Urinary bladder (tissue), 4 donors: ENCODE measurements at places on chromosomes 11 and 22. TPM values are rescaled to one million over a fixed set of nuclear protein-coding genes. Genes with fewer than 3 reads are reported as not detected.

The HTATIP2 gene
- polyA plus RNA-seq = 58.1 TPM

- no peak for DNase-seq
Observed at GRCh38 chr22:50258361-50259292, 2.9 kb downstream of the MAPK12 start.

The PLAAT3 gene
- polyA plus RNA-seq = 61.2 TPM

The FXYD2 gene
- 1.9 TPM for polyA plus RNA-seq

The CDCA5 gene
- polyA plus RNA-seq = 1.2 TPM

DNA sequence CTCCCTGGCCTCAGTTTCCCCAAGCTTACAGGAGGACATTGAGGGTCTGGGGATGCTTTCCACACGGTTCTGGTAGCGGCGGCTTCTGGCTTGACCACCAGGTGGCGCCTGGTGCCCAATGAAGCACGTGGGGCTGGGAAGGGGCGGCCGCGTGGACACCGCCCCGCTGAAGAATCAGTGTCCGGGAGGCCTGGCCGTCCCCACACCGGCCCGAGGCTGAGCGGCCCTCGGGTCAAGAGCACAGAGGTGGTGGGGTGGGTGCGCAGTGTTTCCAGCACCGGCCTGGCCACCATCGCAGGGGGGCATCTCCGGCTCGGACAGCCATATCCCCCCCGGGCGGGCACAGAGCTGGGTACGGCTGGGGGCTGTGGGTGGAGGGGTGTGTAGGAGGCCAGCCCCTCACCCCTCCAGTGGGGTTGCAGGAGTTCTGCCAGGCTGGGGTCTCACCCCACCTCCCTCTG lies 27.8 kb upstream of the PPARA start:
- DNase-seq = no peak

- DNase-seq = no peak
Observed at GRCh38 chr11:1389932-1390568, at the start of gene BRSK2. TSS of gene BRSK2 (plus strand) at chr11:1389934. CDS start at chr11:1390285, 351 bp downstream.

DNA sequence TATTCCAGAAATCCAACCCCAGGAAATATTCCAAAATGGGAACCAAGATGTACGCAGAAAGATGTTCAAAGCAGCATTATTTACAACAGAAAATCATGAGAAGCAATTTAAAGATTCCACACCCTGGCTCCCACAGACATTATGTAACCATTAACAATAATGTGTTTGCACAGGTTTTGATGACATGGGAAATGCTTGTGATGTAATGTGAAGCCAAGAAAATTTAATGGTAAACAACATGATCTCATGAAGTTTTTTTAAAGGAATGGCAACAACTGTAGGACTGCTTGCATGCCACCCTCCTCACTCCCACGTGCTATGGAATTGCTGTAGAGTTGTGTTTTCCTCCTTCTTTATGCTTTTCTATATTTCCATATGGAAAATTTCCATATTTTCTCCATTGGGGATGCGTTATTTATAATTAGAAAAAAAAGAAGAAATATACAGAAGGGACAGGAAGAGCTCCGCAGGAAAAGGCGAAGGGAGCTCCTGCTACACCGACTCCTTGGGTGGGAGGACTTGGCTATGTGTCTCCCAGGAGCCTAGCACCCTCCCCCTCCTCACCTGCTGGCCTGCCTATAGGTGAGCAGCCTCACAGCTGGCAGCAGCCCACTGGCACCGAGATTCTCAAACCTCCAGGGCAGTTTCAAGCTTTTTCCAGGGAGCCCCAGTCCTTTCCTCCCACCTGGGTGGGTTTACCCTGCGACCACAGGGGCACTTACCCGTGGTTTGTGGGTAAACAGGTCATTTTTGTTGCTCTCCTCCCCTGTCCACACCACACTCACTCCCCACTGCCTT lies 20.9 kb downstream of the LRFN4 start:
- DNase-seq = no peak

GRCh38 chr22:27019827-27020226 lies 362.4 kb downstream of the MIAT start:
- no peak for DNase-seq

GRCh38 chr11:90135016-90135415 lies 553 bp downstream of the NAALAD2 start:
- no peak for DNase-seq

DNA sequence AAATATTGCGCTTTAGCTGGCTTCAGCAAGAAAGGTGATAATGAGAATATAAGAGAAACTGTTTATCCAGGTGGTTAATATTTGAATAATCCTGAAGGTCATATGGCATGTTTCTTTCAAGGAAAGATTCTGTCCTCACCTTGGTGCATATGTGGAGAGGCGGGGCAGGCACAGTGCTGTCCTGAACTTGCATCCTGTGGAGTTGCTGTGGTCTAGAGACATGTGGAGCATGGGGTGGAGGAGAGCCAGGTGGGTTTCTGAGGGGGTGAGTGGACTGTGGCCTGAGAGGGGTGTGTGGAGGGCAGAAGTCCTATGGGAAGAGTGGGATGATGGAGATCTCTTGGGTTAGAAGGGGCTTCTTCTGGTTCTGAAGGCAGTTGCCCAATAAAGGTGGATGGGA lies 65.5 kb downstream of the GRIK4 start:
- no peak for DNase-seq
